ENCODE measurements at places on chromosomes 4 and X.

DNA sequence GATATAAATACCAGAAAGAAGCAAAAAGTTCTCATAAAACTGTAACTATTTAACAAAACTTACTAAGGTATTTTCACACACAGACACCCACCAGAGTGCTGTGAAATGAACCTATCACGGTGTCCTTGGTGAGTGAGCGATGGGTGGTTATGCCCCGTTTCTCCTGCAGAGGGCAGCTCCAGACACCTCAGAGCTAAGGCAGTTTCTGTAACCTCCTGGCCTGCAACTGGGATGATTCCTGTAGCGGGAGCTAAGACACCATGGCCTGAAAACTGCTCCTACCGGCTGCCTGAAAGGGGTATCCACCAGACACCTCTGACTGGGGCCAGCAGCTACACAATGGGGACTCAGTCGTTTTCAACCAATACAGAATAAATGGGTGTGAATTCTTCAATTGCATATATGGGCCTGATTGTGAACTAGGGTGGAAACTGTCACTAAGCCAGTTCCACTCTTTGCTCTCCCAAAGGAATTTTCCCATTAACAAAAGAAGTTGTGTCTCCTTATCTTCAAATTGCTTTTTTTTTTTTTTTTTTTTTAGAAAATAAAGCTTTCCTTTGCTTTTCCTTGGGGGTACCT lies 2375.8 kb upstream of the TENM3 start:
- DNase-seq: peak; percentile 4

GRCh38 chr4:132384709-132385108 lies 764.4 kb upstream of the PCDH10 start:
- DNase-seq: no peak

DNA sequence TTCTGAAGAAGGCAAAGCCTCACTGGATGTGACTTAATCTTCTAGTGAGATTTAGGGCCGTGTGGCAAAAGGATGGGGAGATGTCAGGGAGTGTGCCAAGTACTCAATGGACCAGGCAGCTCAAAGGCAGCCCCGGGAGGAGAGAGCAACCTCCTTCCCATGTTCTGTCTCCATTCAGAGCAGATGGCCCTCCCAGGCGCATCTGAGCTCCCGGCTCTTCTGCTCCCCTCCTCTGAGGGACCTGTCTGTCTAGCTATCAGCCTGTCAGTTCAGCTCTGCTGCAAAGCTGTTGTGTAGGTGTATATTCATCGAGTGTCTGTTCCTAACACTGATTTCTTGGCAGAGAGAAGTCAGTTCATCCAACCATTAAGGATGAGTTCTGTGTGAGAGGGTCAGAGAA lies 10.9 kb upstream of the PORCN start:
- DNase-seq: no peak

DNA sequence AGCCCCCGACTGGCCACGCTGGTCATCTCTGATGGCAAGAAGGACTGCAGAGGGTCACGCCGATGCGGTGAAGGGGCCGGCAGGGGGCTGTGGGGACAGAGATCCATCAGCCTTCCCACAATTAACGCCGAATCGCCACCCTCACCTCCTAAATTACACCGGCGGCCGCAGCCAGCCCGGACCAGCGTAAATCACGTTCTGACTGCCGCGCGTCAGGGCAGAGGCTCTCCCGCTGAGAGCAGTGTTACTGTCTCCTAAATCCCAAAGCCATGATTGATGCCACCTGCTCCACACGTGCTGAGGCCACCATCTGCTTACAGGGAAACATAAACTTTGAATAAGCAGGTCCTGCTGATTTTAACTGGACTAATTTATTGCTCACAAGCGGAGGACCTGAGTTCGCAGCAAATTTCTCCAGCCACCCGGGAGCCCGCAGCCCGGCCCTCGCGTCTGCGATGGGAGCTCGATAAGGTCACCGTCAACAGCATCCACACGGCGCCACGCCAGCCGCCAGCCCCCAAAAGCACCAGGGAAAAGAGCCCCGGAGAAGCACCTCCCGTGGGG lies 127.3 kb upstream of the NKX1-1 start:
- DNase-seq: no peak

DNA sequence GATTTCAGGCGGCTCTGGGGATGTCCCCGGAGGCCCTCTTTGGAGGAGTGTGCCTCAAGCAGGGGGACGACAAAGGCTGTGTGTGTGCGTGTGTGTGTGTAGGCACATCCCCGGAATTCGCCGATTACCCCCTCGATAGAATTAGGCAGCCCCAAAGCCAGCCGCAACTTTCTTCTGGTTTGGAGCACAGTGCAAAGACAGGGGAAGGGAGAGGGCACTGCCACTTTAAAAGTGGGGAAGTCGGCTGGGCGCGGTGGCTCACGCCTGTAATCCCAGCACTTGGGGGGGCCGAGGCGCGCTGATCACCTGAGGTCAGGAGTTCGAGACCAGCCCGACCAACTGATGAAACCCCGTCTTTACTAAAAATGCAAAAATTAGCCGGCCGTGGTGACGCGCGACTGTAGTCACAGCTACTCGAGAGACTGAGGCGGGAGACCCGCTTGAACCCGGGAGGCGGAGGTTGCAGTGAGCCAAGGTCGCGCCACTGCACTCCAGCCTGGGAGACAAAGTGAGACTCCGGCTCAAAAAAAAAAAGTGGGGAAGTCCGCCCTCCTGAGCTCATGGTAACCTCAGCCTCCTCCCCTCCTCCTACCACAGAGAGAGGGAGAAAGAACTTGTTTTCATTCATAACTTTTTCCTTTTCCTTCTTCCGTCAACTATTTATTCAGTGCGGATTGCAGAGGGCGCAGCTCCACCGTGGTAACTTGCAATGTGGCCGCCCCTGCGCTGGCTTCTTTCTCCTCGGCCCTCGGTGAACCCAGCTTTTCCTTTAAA lies 2.4 kb downstream of the SPRY1 start:
- peak; percentile 72 for DNase-seq

- DNase-seq: no peak
Measured at GRCh38 chr4:71469541-71469940, 130.7 kb downstream of the SLC4A4 start.

- DNase-seq: no peak
Measured at GRCh38 chr4:42265782-42266602, 113.5 kb upstream of the BEND4 start.

GRCh38 chrX:41703574-41704029 lies 14.8 kb downstream of the GPR34 start:
- no peak for DNase-seq

- DNase-seq: no peak
Measured at GRCh38 chr4:76651616-76652015, 216.6 kb downstream of the SHROOM3 start.

- DNase-seq: no peak
Measured at GRCh38 chr4:176664964-176665363, 127.8 kb downstream of the VEGFC start.

DNA sequence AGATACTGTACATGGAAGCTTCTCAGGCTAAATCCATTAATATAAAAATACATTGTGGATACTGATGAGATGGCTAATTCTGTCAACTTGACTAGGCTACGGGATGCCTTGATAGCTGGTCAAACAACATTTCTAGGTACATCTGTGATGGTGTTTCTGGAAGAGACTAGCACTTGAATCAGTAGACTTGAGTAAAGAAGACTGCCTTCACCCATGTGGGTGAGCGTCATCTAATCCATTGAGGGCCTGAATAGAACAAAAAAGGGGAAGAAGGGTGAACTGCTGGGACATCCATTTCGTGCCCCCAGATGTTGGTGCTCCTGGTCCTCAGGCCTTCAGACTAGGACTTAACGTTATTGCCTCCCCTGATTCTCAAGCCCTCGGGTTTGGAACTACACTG lies 3.7 kb upstream of the SRP72 start:
- DNase-seq: no peak

DNA sequence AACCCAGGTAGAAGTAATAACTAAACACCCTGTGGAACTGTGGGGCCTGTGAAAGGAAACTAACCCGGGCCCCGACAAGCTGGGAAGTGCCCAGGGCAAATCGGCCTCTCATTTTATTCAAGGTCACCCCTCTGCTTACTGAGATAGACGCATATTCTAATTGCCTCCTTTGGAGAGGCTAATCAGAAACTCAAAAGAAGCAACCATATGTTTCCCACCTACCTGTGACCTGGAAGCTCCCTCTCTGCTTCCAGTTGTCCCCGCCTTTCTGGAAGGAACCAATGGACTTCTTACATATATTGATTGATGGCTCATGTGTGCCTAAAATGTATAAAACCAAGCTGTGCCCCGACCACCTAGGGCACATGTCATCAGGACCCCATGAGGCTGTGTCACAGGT lies 23.1 kb upstream of the DHRSX start:
- no peak for DNase-seq

DNA sequence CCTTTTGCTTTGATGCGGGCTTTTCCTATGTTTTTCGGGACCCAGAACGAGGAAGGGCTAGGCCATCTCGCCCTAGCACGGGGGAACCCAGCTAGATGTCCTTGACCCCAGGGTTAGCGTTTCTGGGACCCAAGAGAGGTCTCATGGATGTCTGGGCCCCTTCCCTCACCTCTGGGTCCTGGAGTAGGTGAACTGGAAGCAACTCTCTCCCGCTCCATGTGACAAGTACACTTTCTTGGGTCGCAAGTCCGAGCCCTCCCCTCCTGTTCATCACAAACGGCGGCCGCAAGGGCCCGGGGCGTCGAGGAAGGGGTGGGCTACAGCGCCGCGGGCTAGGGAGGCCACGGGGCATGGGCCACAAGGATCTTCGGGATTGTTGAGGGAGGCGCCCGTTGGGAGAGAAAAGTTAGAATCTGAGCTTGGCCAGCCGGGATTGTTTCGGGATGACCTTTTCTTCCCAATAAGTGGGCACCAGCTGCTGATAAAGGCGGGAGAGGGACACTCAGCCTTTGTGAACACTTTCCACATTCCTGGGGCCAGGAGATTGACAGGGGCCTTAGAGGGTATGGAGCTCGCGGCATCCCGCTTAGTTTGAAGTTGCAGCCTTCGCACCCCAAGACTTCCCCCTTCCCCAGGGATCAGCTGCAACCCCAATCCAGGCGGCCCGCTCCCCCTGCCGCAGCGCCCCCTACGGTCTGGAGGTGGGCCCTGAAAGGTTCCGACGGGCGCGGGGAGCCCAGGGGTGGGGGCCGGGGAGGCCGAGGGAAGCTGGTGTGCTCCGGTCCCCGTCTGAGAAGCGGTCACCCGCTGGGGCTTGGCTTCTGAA lies 136.9 kb upstream of the ZIC3 start:
- DNase-seq: no peak

DNA sequence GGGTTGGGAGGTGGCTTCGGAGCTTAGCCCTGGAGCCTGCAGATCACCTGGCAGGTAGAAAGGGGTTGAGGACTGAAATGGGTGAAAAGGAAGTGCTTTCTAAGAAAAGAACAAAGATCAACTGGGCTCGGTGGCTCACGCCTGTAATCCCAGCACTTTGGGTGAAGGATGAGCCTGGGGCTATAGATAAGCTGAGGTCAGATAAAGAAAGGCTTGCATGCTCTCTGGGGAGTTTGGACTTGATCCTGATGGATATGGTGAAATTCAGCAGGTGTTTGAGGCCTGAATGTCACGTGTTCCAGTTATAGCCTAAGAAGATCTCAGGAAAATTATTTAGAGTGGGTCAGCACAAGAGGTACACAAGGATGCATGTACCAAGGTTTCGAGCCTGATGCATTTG lies 40.8 kb downstream of the SLC34A2 start:
- no peak for DNase-seq

DNA sequence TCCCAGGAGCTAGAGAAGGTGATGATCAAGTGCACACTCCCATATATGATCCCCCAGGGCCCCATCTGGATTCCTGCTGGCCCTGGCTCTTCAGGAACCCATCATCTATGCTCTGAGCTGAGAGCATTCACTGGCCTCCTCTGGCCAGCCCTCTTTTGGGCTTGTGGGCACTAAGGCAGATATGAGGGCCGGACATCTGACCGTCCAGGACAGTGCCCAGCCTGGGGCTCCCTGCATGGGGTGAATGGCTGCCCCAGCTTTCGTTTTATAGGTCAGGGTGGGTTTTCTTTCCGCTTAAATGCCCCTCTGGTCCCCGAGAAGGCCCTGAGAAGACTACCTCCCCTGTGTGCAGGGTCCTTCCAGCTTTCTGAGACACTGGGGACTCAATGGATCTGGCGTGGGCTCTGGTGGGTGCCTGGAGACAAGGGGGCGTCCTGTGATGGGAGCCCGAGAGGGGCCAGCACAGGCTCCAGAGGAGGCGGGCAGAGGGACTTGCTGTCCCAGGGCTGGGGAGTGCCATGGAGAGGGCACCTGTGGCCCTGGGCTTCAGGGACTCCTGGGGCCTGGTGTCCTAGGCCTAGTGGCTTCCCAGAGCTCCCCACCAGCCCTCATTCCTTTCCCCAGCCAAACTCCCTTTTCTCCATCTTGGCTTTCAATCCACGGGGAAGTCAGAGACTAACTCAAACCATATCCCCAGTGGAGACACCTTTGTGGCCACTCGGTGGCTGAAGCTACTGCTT lies 39.5 kb upstream of the GRPEL1 start:
- DNase-seq: no peak

- peak; percentile 1 for DNase-seq
Measured at GRCh38 chrX:20481632-20482031, 214.9 kb upstream of the RPS6KA3 start.
